Spleen (tissue), 13 donors: ENCODE measurements at places on chromosomes 12 and 14.

GRCh38 chr14:44945264-44945663 lies 16.5 kb downstream of the KLHL28 start:
- no peak for DNase-seq

GRCh38 chr14:98236314-98236713 lies 1035.7 kb downstream of the BCL11B start:
- DNase-seq = no peak

DNA sequence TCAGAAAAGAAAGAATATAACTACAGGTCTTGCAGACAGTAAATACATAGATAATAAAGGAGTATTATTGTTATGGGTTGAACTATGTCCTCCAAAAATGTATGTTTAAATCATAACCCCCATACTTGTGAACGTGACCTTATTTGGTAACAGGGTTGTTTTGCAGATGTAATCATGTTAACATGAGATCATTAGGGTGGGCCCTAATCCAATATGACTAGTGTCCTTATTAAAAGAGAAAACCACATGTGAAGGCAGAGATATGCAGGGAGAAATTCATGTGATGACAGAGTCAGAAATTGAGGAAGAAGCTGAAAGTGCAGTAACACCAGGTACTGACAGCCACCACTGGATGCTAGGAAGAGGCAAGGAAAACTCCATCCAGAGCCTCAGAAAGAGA lies 29.0 kb downstream of the MAGOHB start:
- no peak for DNase-seq

GRCh38 chr12:15563663-15564062 lies 225.5 kb downstream of the EPS8 start:
- DNase-seq = no peak

GRCh38 chr14:53621921-53622320 lies 334.7 kb downstream of the BMP4 start:
- DNase-seq = no peak

- DNase-seq = no peak
These were observed 29.6 kb upstream of the NTN4 start for GRCh38 chr12:95820096-95820703.

- DNase-seq = peak; percentile 68
These were observed 33.8 kb downstream of the CCDC92 start for GRCh38 chr12:123938679-123939480.

DNA sequence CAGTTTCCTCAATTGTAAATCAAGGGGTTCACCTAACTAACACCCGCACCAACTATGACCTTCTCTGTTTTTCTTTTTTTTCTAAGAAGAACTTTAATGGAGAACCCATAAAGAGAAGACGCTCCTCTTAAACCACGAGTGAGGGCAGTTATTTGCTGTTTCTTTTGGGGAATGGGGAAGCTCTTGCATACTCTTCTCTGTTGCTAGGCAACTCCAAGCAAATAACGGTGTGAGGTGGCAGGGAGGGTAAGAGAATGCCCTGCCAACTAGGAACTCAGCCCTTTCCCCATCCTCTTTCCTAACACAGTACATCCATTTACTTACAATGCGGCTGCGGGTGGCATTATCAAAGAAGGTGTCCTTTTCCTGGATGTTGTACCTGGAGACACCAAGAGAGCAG lies 114.9 kb downstream of the ANO2 start:
- no peak for DNase-seq

- no peak for DNase-seq
These were observed 12.3 kb downstream of the SIX1 start for GRCh38 chr14:60636879-60637478.

GRCh38 chr12:54744590-54744989 lies 96.4 kb upstream of the DCD start:
- DNase-seq = no peak

DNA sequence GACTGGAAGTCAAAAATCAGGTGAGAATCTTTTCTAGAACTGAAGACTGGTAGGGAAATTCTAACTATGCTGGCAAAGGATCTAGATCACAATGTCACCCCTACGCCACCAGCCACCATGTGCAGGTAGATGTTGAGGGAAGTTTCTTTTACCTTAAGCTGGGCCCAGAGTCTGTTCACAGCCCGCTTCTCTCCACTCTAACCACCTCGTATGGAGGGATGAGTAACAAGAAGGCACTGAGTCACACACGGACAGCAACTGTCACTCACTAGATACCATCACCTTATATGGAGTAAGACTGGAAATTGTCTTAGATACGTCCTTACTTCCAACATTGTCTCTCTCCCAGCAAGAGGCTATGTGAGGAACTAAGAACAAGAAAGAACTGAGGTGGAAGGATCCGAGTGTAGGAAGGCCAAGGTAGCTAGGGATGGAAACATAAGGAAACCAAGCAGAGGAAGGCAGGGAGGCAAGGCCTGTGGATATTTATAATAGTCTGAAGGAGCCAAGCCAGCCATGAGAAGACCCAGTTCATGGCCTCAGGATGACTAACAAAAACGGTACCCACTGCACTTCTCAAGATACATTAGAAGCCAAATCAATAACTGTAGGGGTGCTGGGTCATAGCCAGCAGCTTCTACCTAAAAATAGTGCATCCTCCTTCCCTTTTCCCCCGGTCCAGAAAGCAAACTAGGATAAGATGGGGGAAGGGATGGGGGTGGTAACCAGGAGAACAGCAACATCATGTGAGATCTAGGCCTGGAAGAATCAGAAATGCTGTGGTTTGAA lies 15.5 kb downstream of the REM2 start:
- no peak for DNase-seq

DNA sequence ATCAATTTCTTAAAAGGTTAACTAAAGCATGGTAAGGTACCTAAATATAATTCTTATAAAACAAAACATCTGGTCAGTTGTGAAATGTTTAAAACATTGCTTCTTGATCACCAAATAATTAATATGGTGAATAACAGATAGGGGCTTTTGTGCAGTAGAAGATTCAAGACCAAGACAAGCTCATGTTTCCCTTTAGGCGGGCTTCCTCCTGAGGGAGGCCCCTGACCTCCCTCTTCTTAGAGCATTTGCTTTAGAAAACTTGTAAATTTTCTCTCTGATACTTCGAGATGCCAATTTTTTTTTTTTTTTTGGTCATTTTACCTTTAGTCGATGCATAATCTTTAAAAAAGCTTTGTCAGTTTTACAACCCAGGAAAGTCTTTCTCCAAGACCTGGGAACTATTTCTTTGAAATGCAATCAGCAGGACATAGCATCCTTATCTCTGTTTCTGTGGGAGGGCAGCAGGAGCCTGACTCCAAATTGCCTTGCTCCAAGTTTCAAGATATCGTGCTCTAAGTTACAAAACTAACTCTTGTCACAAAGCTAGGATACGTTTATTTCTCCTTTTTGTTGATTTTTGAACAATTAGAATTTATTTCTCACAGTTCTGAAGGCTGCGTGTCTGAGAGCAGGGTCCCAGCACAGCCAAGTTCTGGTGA lies 66.6 kb upstream of the BICD1 start:
- no peak for DNase-seq

GRCh38 chr12:107229827-107230226 lies 136.5 kb upstream of the CRY1 start:
- no peak for DNase-seq

- no peak for DNase-seq
These were observed 45.0 kb downstream of the PPP1R13B start for GRCh38 chr14:103802356-103802755.

- no peak for DNase-seq
These were observed 224.3 kb downstream of the PELI2 start for GRCh38 chr14:56342494-56342942.

DNA sequence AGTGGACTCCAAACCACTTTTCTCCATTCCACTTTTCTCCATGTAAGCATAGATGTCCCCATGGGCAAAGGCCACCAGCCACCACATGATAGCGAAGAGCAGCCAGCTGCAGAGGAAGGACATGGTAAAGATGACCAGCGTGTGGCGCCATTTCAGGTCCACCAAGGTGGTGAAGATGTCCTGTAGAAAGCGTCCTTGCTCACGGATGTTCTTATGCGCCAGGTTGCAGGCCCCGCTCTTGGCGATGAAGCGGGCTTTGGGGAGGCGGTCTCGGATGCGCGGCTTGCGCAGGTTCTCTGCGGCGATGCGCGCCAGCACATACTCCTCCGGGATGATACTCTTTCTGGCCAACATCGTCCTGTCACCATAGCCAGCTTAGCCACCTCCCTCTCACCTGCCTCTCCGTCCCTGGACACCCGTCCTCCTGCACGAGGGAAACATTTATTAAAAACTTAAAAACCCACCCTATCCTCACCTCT lies 1.2 kb downstream of the KCNJ8 start:
- DNase-seq = no peak

- no peak for DNase-seq
These were observed 186.6 kb downstream of the RGS6 start for GRCh38 chr14:72118841-72119240.

DNA sequence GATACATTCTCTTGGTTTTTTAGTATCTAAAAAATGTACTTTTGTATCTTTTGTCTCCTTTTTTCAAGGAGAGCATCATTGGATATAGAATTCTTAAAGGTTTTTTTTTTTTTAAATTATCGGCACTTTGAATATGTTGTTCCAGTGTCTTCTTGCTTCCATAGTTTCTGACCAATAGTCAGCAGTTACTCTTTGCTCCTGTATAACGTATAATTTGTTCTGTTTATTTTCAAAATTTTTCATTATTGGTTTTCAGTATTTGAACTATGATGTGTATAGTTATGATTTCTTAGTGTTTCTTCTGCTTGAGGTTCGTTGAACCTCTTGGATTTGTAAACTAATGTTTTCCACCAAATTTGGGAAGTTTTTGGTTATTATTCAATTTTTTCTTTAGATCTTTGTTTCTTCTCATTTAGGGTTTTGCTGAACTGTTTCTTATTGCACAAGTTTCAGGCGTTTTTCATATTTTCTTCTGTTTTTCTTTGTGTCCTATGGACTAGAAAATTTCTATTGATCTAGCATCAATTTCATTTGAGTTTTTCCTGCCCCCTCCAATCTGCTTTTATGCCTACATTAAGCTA lies 93.9 kb downstream of the PLBD1 start:
- no peak for DNase-seq

GRCh38 chr14:83838226-83838625 lies 1691.7 kb upstream of the FLRT2 start:
- DNase-seq = no peak

- DNase-seq = no peak
These were observed 123.6 kb downstream of the BTG1 start for GRCh38 chr12:92022093-92022492.

GRCh38 chr12:129901254-129901653 lies 2.6 kb downstream of the TMEM132D start:
- DNase-seq = no peak

- no peak for DNase-seq
These were observed 50.7 kb downstream of the SENP1 start for GRCh38 chr12:48054955-48055821.

GRCh38 chr12:127515941-127516340 lies 751.0 kb upstream of the TMEM132C start:
- DNase-seq = no peak

- DNase-seq = peak; percentile 86
These were observed 3.2 kb upstream of the FICD start for GRCh38 chr12:108511633-108512540.

- DNase-seq = no peak
These were observed 4.9 kb downstream of the WSB2 start for GRCh38 chr12:118055865-118056773.

- no peak for DNase-seq
These were observed 602.8 kb downstream of the ALG10 start for GRCh38 chr12:34625116-34625515.

- no peak for DNase-seq
These were observed 227.7 kb downstream of the SLC16A7 start for GRCh38 chr12:59823567-59823966.

GRCh38 chr12:45697371-45697770 lies 32.1 kb upstream of the ARID2 start:
- no peak for DNase-seq

DNA sequence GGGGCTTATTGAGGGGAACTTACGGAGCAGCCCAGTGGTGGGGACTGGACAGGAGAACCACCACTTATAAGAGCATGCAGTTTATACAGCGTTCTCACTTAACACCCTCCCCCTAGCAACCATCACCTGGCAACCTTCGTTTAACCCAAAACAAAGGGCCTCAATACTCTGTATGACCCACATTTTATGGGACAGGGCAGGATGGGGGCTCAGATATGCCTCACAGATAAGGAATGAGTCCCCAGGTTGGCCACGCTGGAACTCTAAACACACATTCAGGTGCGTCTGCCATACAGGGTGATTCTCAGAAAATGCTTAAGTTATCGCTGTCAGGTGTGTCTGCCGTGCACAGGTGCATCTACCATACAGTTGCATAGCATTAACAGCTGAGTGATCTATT lies 99.2 kb downstream of the GCH1 start:
- no peak for DNase-seq

DNA sequence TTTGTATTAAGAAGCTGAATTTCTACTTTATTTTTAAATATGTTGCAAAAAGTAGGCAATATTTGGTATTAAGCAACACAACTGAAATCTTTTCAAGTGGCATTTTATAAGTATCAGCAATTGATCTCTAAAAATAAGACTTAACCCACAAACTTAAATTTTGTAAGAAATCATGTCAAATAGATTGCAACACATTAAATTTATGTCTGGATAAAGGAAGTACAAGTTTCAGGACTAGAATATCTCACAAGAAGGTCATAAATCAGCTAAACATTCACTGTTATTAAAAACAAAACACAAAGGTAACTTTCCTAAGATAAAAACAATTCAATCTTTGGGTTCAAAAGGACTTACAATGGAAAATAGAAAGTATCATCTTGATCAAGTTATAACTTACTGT lies 32.8 kb downstream of the CPNE8 start:
- no peak for DNase-seq

GRCh38 chr12:89069431-89069830 lies 282.9 kb downstream of the DUSP6 start:
- no peak for DNase-seq

GRCh38 chr14:95231966-95232633 lies 74.8 kb upstream of the DICER1 start:
- peak; percentile 44 for DNase-seq

DNA sequence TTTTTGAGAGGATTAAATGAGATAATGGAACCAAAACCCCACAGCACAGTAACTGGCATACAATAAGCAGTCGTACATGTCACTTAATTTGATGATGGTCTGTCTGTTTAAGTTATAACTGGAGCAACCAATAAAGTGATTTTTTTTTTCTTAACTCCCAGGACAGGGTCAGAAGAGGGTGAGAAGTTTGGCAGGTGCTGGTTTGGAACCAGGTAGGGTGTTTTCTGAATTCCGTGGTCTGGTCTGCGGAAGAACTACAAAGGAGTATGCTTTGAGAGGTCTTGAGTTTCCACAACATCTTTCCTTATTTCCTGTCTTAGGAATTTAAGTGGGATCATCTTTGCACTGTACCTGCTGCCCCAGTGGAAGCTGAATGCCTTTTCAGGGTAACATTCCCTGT lies 111.7 kb downstream of the SLC8A3 start:
- DNase-seq = no peak

GRCh38 chr12:120252071-120252906 lies 13.2 kb downstream of the PXN start:
- DNase-seq = peak; percentile 87

- DNase-seq = no peak
These were observed 474.1 kb upstream of the PRICKLE1 start for GRCh38 chr12:43063650-43064049.

GRCh38 chr12:90921536-90921935 lies 33.4 kb downstream of the CCER1 start:
- DNase-seq = no peak
